ENCODE measurements at places on chromosomes 16 and 17.

DNA sequence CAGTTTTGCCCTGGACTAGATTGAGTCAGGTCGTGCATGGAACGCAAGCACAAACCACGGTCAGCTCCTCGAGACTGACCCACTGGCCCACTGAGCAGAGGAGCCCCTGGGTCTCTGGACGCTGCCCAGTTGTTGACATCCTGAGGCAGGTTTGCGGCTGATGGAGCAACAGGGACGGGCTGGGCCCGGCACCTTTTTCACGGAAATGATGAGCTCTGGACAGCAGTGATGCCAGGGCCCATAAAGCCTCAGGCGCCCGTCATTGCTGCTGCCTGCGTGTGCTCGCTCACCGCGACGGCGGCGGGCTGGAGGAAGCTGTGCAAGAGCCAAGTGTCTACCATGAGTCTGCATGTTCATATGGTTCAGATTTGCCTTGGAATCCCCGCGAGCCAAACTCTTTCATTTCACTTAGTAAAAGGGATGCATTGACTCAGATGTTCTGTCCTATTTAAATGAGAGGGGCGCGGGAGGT, 30.8 kb upstream of the CRISPLD2 start:
- DNase-seq, result no peak

GRCh38 chr16:9089660-9090059, 1.8 kb upstream of the HAPSTR1 start:
- no peak for DNase-seq

GRCh38 chr17:38751808-38752307, 683 bp upstream of the PSMB3 start:
- peak; percentile 55 for DNase-seq

GRCh38 chr17:13544292-13544691, 57.4 kb downstream of the HS3ST3A1 start:
- no peak for DNase-seq

DNA sequence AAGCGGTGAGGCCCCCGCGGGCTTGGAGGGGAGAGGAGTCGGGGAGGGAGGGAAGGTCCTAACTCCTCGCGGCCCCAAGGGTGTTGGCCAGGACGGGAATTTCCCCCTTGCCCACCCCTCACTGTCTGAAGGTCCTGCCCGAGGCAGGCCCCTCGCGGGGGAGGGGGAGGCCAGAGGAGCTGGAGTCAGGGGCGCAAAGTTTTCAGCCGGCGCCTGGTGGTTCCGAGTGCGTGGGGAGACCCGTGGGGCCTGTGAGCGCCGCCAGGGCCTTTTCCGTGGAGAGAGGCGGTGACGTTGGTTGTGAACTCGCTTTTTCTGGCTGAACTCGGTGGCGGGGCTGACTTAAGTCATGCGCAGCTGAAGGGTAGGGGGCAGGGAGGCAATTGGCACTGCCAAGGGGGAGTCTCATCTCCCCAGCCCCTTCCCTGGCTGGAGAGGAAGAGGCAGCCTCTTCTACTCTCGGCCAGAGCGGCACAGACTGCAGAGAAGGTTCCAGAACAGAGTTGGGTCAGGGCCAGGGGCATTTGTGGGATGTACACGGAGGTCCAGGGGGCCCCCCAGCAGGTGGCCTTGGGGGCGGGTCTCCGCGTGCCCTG, 1.5 kb downstream of the CACNA1H start:
- DNase-seq, result no peak

GRCh38 chr16:89452241-89452640, 38.1 kb downstream of the ANKRD11 start:
- no peak for DNase-seq

DNA sequence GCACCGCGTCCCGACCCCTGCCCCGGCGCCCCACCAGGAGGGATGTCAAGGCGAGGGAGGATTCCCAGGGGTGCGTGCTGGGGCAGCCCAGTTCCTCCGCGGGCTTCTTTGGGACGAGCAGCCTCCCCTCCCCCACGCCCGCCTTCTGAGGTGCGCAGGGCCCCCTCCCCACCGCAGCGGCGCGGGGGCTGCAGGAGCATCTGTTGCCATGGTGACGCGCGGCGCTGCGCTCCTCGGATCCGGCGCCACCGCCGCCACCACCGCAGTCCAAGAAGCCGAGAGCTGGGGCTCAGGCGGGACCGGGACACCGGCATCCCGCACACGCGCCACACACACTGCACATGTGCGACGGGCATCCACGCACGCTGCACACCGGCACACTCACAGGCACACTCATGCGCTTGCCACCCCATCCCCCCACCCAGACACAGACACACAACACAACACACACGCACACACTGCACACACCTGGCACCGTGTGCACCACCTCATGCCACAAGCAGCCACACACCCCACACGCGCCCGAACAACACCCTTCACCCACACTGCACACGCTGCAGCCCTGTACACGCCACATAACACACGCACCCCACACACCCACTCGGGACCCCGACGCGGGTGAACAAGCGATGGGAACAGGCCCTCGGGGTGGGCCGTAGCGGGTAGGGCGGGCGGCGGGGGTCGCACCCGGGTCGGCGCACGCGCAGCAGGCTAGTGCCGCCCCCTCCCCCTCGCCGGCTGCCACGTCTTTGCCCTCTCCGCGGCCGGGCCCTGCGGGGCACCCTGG, 17.0 kb downstream of the ENPP7 start:
- DNase-seq, result no peak

- no peak for DNase-seq
Measured at GRCh38 chr17:80586846-80587228, 42.2 kb downstream of the RPTOR start.

DNA sequence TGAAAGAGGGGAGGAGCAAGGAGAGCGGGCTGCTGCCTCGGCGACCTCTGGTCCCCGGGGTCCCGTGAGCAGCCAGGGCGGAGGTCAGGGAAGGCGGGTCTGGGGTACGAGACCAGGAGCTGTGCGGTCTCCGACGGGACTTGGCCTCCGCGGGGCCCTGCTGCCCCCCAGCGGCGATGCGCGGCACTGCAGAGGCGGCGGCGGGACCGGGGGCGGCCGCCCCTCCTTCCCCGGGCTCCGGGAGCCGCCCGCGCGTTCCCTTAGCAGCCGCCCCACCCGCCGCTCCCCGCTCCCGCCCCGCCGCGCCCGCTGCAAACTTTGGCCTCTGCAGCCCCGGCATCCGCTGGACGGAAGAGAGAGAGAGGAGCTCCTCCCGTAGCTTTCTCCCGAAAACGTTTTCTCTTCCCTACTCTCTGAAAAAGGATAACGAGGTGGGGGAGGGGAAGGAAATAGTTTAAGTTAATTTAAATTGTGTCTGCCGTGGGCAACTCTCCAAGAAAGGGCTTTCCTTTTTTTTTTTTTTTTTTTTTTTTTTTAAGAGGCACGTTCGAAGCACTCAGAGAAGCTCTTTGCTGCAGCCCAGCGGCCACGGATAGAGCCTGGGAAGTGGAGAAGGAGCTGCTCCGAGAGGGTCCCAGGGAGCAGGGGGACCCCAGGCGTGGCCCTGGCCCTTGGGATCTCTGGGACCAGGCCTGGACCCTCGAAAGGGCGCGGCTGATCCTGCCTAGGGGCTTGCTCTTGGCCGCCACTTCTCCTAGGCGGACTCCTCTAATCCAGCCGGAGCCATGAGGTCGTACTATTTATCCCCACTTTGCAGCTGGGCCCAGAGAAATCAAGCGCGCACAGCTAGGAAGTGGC, 43.2 kb downstream of the C16orf82 start:
- no peak for DNase-seq

GRCh38 chr16:49060728-49061127, 220.9 kb downstream of the CBLN1 start:
- no peak for DNase-seq

DNA sequence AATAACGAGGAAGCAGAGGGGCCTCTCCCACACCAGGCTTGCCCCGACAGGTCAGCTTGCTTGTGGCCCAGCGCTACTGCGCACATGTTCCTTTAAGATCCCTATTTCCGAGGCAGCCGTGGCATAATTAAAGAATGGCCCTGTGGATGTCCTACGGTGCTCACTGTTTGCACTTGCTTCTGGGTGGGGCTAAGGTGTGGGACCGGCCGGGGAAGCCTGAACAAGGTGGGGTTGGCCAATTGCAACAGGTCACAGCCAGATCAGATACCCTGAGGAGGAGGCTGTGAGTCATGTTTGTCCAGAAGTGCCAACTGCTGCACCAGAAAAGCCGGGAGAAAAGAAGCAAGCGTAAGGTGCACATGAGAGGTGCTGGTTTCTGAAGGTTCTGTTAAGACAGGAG, 158.5 kb upstream of the CACNG5 start:
- no peak for DNase-seq

DNA sequence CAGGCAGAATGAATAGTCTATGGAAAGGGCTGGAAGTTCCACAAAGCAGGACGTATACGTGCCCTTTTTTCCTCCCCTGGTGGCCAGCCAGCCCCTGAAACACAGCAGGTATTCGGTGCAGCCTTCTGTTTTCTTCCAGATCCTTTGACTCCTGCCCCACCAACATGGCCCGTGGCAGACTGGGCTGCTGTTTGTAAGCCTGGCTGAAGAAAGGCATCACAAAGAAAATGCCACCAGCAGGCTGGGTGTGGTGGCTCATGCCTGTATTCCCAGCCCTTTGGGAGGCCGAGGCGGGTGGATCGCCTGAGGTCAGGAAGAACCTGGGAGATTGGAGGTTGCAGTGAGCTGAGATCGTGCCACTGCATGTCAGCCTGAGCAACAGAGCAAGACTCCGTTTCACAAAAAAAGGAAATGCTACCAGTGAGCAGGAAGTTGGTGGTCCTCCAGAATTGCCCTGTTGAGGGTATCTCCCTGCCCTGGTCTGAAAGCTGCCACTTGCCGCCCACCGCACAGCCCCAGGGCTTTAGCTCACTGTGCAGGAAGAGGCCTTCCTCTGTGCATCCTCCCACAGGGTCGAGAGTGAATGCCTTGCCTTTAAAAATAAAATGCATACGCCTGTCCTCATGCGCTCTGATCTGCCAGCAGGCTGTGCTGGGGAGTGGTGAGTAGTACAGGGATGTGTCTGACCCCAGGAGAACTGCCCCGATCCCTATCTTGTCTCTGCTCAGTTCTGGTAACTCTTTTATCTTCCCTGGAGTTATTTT, 587.7 kb downstream of the MAF start:
- DNase-seq, result no peak

GRCh38 chr16:47426806-47427205, 34.1 kb downstream of the ITFG1 start:
- no peak for DNase-seq

GRCh38 chr17:79617304-79617703, 6.5 kb upstream of the RBFOX3 start:
- no peak for DNase-seq

- DNase-seq, result no peak
Measured at GRCh38 chr17:69581061-69581961, 166.8 kb downstream of the MAP2K6 start.

- DNase-seq, result peak; percentile 62
Measured at GRCh38 chr17:33968350-33969044, 286.6 kb upstream of the CCL2 start.

DNA sequence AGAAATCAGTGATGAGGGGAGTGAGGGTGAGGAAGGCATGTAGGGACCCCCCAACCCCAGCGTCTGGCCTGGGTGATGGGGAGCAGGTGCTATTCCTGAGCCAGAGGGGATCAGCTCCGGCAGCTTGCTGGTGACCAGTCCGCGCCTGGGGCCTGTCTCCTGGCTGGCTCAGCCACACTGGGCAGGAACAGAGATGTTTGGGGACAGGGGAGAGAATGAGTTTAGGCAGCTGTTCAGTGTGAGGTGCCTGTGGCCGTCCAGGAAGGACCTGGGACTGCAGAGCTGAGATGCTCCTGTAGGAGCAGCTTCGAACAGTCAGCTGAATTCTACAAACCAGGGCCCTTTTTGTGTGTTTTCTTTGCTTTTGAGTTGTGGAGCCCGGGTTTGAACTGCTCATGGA, 23.2 kb upstream of the SPNS2 start:
- DNase-seq, result no peak

- DNase-seq, result no peak
Measured at GRCh38 chr17:539766-540165, 174.9 kb downstream of the VPS53 start.

- DNase-seq, result no peak
Measured at GRCh38 chr17:82568997-82569393, 49.5 kb downstream of the FOXK2 start.

DNA sequence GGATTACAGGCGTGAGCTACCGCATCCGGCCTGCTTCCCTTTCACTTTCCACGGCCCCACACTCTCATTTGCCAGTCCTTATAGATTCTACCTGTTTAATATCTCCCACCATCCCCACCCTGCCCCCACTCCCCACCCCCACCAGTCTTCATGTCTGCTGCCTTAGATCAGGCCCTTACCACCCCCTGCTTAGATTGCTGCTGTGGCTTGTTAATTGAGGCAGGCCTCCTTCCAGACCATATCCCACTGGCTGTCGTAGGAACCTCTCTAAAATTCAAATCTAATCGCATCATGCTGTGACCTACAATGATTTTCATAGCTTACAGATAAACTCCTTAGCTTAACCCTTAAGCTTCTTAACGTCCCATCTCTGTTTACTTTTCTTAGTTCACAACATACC, 4.9 kb downstream of the IQCK start:
- DNase-seq, result no peak

DNA sequence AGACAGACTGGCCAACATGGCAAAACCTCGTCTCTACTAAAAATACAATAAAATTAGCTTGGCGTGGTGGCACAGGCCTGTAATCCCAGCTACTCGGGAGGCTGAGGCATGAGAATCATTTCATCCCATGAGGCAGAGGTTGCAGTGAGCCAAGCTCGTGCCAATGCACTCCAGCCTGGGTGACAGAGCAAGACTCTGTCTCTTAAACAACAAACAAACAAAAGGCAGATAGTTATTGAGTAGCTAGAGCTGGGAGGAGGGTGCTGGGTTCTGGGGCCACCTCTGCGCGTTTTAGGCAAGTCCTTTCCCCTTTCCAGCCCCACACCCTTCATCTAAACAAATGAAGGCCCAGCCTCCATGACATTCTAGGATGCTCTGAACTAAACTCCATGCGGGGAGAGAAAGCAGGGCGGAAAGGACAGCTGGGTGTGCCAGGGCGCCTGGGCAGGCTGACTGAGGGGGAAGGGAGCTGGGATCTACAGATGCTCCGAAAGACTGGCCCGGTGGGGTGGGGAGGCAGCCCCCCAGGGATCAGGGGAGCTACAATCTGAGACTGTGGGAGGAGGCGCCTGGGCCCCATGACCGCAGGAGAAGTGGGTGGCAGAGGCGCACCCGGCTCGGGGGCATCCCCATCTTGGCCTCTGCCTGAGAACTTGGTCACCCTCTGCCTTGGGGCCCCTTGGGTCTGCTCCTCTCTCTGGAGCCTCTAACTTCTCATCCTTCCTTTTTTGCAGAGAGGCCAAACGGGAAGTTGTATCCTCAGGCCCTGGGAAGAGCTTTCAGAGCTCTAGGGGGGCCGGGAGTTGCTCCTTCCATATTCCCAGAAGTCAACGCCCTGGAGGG, 910 bp downstream of the ITGAL start:
- no peak for DNase-seq
